Fibroblast of lung (primary cell): ENCODE measurements at places on chromosomes 4 and X.

GRCh38 chr4:92447255-92447905 lies 143.6 kb downstream of the GRID2 start:
- peak; percentile 8 for DNase-seq

DNA sequence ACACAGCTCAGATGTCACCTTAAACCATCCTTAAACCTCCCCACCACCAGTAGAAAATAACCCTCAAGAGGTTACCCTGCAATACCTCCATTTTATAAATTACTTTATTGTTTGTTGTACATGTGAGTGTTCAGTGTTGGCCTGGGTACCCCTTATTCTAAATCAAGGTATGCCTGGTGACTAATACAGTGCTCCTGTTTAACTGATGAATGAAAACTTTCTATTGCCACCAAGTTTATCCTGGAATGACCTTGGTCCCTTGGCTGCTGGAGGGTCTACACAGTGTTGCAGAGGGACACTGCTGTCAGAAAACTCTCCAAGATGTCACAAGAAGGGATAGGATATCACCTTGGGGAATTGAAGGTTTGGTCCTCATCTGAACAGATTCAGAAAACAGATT lies 7.3 kb upstream of the TXLNG start:
- DNase-seq: no peak

DNA sequence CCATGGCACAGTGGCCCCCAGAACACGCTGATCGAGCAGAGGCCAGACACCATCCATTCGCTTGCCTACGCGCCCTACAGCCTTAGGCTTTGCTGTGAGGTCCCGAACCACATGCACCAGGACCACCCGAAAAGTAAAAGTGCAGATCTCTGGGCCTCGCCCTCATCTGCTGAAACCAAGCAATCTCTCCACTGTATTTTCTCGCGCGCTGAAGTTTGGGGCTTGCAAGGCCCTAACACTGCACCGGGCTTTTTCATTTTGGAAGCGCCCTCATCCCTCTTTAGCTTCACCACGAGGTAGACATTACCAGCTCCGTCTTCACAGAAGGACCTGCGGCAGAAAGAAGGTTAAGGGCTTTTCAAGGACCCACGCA lies 21.2 kb downstream of the NKX3-2 start:
- DNase-seq: no peak

DNA sequence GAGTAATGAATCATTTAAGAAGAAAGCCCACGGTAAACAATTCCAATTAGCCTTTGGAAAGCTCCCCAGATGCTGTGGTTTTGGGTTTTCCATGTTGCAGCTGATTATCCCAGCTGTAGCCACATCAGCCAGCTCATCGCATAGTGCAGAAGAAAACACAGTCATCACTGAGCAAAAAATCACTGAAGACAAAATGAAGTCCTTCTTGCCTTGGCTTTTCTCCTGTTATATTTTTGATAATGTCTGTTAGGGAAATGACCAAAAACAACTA lies 193.0 kb upstream of the C1QTNF7 start:
- peak; percentile 97 for DNase-seq

DNA sequence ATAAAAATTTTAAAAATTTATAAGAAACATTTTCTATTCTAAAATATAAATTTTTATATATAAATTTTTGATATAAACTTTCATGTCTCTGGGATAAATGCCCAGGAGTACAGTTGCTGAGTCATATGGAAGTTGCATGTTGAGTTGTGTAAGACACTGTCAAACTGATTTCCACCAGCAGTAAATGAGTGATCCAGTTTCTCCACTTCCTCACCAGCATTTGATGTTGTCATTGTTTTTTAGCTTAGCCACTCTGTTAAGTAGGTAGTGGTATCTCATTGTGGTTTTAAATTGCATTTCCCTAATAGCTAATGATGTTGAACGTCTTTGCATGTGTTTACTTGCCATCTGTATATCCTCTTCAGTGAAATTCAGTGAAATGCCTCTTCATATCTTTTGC lies 66.5 kb downstream of the MAMLD1 start:
- DNase-seq: peak; percentile 88

- DNase-seq: no peak
These were observed 51.1 kb upstream of the SYTL5 start for GRCh38 chrX:37955273-37955672.

DNA sequence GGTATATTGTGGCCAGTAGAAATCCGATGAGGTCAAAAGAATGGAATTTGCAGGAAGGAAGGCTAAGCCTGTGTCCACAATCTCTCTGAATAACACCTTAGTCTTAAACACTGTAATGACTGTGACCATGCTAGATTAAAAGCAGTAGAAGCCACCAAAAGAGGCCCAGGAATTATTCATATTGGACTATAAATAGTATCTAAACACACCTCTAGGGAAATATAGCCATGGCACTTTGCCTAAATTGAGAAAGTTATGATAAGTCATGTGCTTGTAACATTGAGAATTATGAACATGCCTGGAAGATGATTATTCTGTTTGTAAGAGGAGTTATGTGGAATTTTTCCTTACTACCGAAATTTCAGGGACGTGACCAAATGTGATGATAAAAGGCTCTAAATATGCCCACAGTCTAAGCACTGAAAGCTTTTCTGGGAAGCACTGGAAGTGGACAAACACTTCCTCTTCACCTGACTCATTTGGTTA lies 298.5 kb downstream of the KCTD8 start:
- DNase-seq: peak; percentile 22
